ENCODE measurements at places on chromosomes 3 and 15. TPM values are rescaled to one million over a fixed set of nuclear protein-coding genes. Genes with fewer than 3 reads are reported as not detected.

RARRES1 gene
- polyA plus RNA-seq, result 33.0 TPM

RGMA gene
- 13.1 TPM for polyA plus RNA-seq

ADAMTS9 gene
- polyA plus RNA-seq, result 111 TPM

PODXL2 gene
- 62.6 TPM for polyA plus RNA-seq

RYK gene
- 99.8 TPM for polyA plus RNA-seq

SHC4 gene
- 3.2 TPM for polyA plus RNA-seq

PARP3 gene
- polyA plus RNA-seq, result 22.7 TPM

ACTRT3 gene
- 4.9 TPM for polyA plus RNA-seq

ATP2C1 gene
- 119 TPM for polyA plus RNA-seq

SYNPR gene
- not detected for polyA plus RNA-seq

NFKBIZ gene
- polyA plus RNA-seq, result 12.7 TPM

RTP3 gene
- polyA plus RNA-seq, result not detected

PGBD4 gene
- polyA plus RNA-seq, result 2.6 TPM

FOXB1 gene
- polyA plus RNA-seq, result not detected

TRMT10C gene
- polyA plus RNA-seq, result 38.8 TPM

SUCNR1 gene
- 9.0 TPM for polyA plus RNA-seq

CA12 gene
- 123 TPM for polyA plus RNA-seq

SLC12A8 gene
- polyA plus RNA-seq, result 6.5 TPM

ANKUB1 gene
- polyA plus RNA-seq, result not detected

MEX3B gene
- polyA plus RNA-seq, result 15.9 TPM

UQCC5 gene
- polyA plus RNA-seq, result 21.7 TPM

PLAAT1 gene
- polyA plus RNA-seq, result 3.1 TPM

ITIH1 gene
- polyA plus RNA-seq, result 7.6 TPM

TMC3 gene
- polyA plus RNA-seq, result 0.25 TPM

ZNF502 gene
- 12.3 TPM for polyA plus RNA-seq

HYAL1 gene
- polyA plus RNA-seq, result 7.8 TPM

SRGAP3 gene
- 20.1 TPM for polyA plus RNA-seq

RNF13 gene
- polyA plus RNA-seq, result 110 TPM

GOLGA8T gene
- polyA plus RNA-seq, result 1.4 TPM

NDUFB5 gene
- 184 TPM for polyA plus RNA-seq

CASR gene
- 18.7 TPM for polyA plus RNA-seq

EPHA6 gene
- polyA plus RNA-seq, result 1.1 TPM

CNTN6 gene
- 2.9 TPM for polyA plus RNA-seq

SERINC4 gene
- polyA plus RNA-seq, result not detected

TM2D3 gene
- polyA plus RNA-seq, result 63.2 TPM

ZBTB20 gene
- polyA plus RNA-seq, result 6.4 TPM

SLC22A14 gene
- polyA plus RNA-seq, result 0.89 TPM

GNL3 gene
- 106 TPM for polyA plus RNA-seq

KNG1 gene
- 220 TPM for polyA plus RNA-seq

NRROS gene
- polyA plus RNA-seq, result 3.4 TPM

MNS1 gene
- 27.6 TPM for polyA plus RNA-seq

RYR3 gene
- polyA plus RNA-seq, result 15.7 TPM

CPN2 gene
- polyA plus RNA-seq, result 0.85 TPM

ALG1L2 gene
- 0.76 TPM for polyA plus RNA-seq

EOMES gene
- 0.19 TPM for polyA plus RNA-seq

STAG1 gene
- 53.4 TPM for polyA plus RNA-seq

FEZF2 gene
- not detected for polyA plus RNA-seq

MME gene
- 374 TPM for polyA plus RNA-seq

ARGFX gene
- polyA plus RNA-seq, result not detected

MLH1 gene
- polyA plus RNA-seq, result 54.7 TPM

RLBP1 gene
- not detected for polyA plus RNA-seq

SACM1L gene
- polyA plus RNA-seq, result 59.6 TPM
